ENCODE measurements at places on chromosomes 12 and 14.

- DNase-seq = no peak
Observed at GRCh38 chr14:54000341-54000811, 43.8 kb upstream of the BMP4 start.

DNA sequence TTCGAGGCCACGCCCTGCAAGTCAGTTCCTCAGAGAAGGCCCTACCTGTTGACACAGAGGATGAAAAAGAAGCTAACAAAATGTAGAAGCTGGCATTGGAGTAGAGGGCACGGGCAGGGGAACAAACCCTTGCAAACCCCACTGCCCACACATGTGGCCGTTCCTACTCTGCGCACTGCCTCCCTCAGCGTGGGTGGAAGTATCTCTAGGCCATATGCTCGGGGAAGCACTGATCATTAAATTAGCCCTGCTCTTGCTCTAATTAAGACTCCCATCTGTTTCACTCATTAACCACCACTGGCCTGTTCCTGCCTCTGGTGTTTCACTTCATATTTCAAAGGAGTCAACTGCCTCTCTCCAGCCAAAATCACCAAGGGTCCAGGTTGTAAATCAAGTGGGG, 201.2 kb upstream of the SFSWAP start:
- no peak for DNase-seq

DNA sequence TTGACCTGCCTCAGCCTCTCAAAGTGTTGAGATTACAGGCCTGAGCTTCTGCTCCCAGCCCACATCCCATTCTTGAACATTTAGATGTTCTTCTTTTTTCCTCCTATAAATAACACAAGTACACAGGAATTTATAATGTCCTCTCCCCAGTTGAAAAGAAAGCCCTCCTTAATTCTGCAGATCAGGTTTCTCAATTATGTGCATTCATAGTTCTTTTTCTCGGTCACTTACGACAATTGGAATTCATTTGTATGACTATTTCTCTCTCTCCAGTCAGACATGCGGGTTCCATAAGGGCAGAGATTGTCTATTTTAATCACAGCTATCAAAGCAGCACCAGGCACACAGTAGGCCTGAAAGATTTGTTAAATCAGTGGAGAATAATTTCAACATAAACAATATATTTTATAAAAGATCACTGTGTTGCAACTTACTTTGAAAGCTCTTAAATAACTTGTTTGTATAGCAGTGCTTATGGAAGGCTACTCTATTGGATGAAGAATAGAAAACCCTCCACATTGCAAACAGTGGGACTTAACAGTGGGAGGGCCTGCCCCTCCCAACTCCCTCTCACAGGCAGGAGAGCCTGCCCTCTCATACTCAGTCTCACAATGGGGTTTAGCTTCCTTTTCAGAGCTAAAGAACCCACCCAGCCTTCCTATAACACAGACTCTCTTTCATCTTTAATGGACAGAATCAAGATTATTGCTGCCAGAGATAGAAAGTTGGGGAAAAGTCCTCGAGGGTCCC, 84.1 kb upstream of the TRAF3 start:
- no peak for DNase-seq

DNA sequence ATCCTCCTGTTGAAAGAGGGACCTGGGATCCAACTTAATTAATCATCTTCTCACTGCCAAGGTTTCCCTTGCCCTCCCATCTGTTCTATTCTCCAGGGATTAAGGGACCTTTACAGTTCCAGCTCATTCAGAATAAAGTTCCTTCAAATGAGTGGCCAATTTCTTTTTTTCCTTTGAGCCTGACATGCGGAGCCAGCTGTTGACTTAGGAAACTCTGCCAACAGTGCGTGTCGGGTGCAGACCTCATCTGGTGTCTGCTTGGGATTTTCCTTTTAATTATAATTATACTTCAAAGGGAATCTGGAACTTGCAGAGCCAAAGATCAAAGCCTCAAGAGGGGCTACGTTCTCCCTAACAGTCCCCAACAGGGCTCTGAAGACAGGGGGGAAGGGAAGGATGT, 64.8 kb downstream of the CCDC60 start:
- DNase-seq = no peak

- no peak for DNase-seq
Observed at GRCh38 chr12:93144109-93144508, 215.0 kb upstream of the EEA1 start.

DNA sequence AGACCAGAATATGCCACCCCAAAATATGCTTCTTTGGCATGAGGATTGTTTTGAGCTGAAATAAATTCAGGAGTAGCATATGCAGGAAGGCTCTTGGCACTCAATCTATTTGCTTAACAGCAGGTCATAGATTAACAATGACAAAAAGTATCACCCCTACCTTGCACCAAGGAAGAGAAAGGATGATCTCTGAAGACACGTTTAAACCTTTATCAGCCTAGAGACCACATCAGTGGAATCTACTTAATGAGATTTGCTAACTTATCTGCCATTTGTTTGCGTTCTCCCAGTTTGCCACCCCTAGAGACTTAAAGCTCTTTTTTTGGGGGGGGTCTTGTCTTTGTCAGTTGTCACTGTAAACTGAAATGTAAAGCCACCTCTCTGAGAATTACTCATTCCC, 1278.7 kb upstream of the USP15 start:
- DNase-seq = no peak

GRCh38 chr12:122413516-122414404, 8.7 kb downstream of the CLIP1 start:
- DNase-seq = no peak

DNA sequence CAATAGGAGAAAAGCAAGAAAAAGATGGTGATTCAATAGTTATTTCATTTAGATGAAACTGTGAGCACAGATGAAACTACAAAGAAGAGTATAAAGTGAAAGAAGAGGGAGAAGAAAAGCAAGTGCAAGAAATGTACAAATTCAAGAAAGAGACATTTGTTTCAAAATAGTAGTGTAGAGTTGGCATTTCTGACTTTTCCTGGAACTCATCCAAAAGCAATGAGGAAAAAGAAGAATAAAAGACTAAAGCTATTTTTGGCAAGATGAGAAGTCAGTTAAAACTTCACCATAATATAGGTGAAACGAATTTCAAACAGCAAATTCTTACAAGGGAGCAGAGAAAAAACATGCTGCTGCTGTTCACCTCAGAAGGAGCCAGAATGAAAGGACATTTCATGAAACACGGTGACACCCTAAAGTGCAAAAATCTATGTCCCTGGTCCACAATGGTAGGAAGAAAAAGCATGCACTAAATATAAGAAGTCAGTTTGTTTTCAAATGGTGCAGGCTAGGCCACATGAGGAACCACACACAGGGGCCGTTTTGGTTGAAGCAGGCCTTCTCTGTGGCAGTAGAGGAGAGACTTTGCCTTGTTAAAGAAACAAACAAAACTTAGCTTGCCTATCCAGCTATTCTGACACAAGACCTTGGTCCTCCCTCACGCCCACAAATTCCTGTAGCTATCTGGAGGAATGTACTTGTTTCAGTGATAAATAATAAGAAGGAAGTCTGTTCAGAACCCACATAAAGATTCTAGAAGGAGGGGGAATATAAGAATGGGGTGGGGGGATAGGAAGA, 11.1 kb upstream of the CMAS start:
- no peak for DNase-seq

DNA sequence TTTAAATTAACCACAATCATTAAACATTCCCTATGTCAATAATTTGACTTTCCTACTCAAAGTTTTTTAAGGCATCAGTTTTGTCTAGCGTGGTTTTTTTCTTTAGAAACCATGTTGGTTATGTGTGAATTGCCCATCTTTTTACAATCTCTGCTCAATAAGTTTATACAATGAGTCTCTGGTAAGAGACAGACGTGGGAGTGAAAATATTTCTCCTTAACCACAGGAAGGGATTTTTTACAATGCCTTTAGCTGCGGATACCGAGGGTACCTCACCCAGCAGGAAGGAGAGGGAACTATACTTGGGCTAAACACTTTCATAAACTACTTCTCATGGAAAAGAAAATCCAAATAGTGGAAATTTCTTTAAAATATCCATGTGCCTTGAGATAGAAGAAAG, 191.4 kb upstream of the BCL2L14 start:
- DNase-seq = no peak

GRCh38 chr12:19644571-19644970, 205.3 kb downstream of the AEBP2 start:
- DNase-seq = no peak

DNA sequence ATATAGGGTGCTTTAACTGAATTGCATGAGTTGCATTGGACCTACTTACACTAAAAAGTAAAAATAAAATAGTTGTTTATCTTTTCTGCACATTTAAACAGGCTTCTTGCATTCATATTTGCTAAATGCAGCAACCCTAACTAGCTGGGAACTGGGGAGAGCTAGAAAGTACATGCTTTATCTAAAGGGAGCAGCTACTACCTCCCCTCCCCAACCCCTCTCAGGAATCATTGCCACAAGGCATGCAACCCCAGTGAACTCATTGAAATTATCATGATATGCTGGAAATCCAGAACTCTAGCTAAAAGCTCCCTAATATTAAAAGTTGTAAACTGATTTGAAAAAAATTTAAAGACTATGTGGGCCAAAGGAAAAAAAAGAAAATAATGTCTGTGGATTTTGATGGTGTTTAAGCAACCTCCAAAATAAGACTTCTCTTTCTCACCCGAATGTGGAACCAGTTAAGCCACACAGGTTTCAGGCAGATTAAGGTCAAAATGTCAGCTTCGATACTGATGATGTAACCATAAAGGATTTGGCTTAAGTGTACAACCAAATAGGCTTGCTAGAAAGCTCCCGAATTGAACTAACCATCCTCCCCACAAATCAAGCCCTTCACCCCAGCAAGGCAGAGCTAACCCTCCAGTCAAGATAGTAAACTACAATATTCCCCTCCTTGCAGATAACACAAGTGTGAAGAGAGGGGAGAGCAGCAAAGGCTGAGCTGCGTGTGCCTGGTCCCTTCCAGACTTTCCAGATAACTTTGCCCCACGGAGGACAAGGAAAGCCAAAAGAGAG, 13.8 kb upstream of the POC1B start:
- DNase-seq = no peak

DNA sequence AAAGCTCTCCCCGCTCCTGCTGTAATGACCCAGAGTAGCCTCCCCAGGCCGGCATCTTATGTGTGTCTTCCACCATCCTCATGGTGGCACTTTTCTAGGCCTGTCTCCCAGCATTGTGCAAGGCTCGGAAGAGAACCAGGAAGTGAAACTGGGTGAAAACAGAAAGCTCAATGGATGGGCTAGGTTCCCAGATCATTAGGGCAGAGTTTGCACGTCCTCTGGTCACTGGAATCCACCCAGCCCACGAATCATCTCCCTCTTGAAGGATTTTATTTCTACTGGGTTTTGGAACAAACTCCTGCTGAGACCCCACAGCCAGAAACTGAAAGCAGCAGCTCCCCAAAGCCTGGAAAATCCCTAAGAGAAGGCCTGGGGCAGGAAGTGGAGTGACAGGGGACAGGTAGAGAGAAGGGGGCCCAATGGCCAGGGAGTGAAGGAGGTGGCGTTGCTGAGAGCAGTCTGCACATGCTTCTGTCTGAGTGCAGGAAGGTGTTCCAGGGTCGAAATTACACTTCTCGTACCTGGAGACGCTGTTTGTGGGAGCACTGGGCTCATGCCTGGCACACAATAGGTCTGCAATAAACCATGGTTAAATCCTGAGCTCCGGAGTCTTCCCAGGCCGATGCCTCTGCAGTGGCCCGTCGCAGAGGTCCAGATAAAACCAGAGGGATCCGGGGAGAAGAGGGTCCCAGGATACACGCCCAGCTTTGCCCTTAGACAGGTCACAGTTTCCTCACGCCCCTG, 15.6 kb downstream of the ACVRL1 start:
- no peak for DNase-seq

DNA sequence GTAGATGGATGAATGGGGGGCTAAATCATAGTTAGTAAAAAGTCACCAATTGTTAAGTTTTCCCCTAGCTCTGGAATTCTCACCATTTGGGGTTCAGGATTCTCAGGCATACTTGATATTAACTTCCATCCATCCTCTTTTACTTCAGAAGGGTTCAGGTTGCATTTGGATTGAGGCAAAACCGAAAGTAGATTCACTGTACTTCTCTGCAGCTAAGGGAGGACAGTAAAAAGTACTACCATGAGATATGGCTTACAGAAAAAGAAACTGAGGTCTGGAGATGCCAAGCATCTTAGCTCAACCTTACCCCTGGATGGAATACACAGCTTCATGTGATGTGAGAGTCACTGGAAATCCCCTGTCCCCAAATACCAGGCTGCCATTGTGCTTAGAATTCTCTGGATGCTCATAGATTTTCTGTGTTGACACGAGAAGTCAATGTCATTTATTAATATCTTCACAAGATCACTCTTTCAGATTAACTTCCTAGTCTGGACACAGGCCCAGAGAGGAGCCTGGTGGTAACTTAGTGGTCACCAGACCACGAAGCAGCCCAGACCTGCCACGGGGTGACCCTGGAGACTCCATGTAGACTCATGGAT, 87.1 kb downstream of the SSPN start:
- no peak for DNase-seq

DNA sequence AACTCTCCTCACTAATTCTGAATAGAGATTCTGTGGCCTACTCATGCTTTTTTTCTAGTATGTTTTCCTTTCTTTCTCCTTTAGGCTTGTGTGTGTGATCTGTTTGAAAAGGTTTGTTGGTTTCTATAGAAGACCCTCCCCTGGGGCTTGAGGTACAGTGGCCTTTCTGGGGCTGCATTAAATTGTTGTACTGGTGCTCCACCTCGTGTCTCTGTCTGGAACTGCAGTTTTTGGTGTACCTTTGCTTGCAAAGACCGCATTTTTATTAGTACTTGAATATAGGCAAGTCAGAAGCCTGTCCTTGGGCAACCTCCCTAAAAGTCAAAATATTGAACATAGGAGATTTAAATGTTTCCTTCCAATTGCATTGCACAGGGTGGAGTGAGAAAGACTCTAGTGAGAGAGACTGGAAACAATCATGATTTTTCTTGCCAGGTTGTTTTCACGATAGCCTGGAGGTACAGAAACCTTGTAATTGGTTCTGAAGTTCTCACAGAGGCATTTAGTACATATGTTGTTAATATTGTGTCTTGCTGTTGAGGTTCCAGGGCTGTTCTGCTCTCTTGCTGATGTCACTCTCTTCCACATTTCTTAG, 39.0 kb downstream of the SLCO1B1 start:
- DNase-seq = peak; percentile 24

DNA sequence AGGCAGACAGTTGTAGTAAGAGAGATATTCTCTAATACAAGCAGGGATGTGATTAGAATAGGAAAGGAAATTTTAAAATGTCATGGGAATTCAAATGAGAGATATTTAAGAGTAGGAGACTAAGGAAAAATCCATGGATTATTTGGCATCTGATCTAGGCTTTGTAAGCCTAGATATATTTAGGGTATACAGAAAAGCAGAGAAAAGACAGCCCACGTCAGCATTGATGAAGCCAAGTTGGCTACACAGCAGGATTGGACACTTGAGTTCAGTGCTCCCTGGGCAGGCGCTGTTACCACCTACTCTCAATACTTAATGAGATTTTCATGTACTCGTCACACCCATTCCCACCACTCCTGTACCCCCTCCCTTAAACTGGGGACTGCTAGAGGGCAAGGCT, 1.7 kb upstream of the KCNJ8 start:
- no peak for DNase-seq

- DNase-seq = no peak
Observed at GRCh38 chr14:30456296-30456695, 102.7 kb upstream of the G2E3 start.

- no peak for DNase-seq
Observed at GRCh38 chr12:48716168-48716492, 377 bp downstream of the CCNT1 start.
